ENCODE measurements at places on chromosomes 6 and 20.

GRCh38 chr20:32993496-32994050 is 10.7 kb downstream of the SUN5 start:
- no peak for DNase-seq

DNA sequence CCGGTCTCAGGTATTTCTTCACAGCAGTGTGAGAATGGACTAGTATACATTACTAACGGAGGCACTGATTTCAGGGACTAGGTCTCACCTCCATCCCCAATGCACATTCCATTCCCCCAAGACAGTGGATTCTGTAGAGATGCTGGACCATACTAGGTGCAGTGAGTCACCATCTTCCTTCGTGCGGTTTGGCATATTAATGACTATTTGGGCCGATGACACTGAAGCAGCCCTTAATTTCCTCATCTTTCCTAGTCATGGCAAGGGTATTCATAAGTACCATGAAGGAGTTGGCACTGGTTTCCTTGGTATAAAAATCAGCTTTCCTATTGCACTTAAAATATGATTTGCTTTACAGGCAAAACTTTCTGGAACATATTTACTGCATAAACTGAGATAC is 121.4 kb upstream of the TRAF3IP2 start:
- no peak for DNase-seq

DNA sequence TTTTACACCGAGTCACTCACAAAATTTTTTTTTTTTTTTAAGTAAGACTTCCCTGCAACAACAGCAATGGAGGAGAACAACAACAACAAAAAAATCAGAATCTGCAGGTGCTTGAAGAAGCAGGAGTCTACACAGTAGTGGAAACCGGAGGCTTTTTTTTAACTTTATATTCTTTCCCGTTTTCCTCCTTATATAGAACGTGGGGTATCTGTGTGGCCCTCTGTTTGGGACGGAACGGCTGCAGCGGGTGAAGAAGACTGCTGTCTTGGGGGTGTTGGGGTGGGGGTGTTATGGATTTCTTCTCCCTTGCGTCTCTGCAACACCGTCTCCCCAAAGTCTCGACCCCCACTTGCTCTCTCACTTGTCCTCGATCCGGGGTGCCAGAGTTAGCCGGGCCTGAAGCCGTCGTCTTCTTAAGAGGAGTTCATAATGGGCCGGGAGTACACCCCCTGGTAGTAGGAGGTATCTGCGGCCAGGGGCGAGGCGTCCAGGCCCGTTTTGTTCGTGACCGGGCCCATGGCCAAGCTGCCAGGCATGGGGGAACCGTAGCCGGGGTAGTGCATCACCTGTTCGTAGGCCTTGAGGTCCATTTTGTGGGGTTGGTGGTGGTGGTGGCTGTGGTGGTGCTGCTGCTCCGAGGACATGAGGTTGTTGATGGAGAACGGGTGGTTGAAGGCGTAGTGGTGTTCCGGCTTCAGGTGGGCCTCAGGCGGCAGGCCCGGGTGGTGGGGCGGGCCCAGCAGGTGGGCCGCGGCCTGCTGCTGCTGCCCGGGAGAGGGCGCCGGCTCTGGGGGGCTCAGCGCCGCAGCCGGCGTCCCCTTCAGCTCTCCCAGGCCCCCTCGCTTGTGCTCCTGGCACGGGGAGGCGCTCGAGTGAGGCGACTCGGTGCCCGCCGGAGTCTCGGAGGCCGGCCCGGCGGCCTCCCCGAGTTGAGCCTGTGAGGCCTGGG is 2.7 kb downstream of the FOXA2 start:
- DNase-seq, result no peak

DNA sequence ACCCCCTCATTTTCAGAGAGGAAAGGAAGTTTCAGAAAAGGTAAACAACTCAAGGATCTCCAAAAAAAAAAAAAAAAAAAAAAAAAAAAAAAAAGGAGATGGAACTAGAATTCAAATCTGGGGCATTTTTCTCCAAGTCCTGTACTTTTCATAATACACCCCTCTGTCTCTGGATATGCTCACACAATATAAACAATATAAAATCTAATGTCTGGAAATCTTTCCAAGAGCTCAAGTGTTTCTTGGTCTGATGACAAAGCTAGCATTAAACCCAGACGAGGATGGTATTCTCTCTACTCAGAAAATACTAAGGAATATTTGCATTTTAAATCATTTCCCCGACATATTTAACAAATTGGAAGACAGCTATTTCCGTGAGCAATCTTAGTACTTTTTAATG is 5.8 kb downstream of the GCM1 start:
- DNase-seq, result no peak

GRCh38 chr6:119658917-119659316 is 309.4 kb upstream of the MAN1A1 start:
- no peak for DNase-seq

DNA sequence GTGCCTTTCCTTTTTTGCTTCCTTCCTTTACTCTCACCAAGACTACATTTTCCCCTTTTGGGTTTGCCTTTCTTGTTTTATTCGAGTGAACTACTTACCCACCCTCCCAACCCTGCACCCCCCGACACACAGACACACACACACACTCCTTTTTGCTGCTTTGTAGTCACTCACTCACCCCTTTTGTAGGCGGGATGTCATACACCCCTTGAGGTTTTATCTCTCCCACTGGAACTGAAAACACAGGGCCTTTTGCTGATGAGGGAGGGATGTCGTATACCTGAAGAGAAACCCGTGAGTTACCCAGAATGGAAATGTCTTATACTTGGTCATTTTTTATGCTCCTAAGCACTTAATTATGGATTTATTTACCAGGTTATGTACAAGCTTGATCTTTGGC is 40.3 kb downstream of the NEDD9 start:
- DNase-seq, result no peak

DNA sequence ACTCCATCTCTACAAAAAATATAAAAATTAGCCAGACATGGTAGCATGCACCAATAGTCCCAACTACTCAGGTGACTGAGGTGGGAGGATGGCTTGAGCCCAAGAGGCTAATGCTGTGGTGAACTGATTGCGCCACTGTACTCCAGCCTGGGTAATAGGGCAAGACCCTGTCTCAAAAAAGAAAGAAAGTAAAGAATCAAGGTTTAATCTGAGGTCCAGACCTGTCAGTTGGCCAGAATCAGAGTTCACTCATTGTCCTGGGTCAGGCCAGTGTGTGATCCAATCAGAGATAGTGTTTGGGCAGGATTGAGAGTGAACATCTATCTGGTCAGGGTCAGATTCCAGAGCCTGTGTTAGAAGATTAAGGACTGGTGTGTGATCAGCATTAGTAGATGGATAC is 15.5 kb downstream of the TMEM63B start:
- DNase-seq, result no peak

DNA sequence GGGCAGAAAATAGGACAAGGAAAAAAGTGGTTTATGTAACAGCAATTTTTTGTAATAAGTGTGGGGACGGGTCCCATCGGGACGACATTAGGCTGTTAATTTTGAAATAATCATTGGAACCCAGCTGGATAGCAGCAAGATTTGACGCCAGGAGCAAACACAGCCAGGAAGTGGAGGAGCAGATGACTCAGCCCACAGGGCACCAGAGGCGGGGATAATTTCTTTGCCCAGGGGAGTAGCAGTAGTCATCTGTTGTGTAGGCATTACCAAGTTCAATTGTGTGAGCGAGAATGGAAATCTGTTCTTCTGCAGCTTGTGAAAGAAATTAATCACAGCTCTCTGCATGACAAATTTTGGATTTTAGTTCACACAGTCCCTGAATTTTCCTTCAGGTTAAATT is 22.6 kb upstream of the RIN2 start:
- peak; percentile 77 for DNase-seq

- DNase-seq, result peak; percentile 20
Measured at GRCh38 chr6:41427642-41428335, 92.4 kb downstream of the NCR2 start.

GRCh38 chr6:109059571-109060021 is 35.0 kb downstream of the SESN1 start:
- DNase-seq, result no peak

GRCh38 chr6:34108176-34108575 is 37.7 kb downstream of the GRM4 start:
- DNase-seq, result peak; percentile 54

DNA sequence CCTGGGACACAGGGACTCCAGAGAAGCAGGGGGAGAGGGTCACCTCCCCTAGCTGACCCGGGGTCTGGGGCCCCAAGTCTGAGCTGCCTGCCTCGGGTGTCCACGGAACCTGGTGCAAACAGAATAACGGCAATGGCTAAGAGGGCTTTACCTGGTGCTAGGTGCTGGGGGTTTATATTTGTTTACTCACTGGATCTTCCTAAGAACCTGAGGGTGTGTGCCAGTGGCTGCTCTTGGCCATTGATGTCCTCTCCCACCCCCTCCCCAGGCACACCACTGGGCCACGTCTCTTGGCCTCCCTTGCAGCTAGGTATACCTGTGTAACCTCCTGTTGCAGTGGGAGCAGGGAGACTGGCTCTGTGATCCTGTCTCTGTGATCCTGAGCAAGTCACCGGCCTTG is 157.9 kb upstream of the MLN start:
- DNase-seq, result no peak

GRCh38 chr6:66964216-66964615 is 1257.2 kb upstream of the EYS start:
- no peak for DNase-seq

GRCh38 chr6:107156617-107157016 is 41.3 kb upstream of the BEND3 start:
- no peak for DNase-seq

- no peak for DNase-seq
Measured at GRCh38 chr6:84762220-84763002, 2.0 kb downstream of the TBX18 start.

GRCh38 chr6:34904990-34905613 is 16.0 kb downstream of the ANKS1A start:
- DNase-seq, result no peak

DNA sequence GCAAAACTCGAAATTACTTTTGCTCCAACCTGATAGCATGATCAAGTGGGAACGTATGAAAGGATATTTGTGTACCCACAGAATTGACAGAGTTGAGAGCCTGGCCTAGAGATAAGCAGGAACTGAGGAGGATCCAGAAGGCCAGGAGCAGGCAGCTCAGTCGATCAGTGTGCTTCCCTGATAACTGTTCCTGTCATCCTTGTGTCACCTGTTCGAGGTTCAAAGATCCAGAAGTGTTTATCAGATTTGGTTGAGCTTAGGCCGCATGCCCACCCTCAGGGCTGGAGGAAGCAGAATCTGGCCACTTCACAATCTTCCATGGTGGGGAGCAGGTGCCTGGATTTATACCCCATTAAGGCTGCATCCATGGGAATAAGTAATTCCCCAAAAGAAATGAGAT is 124.8 kb downstream of the QRSL1 start:
- no peak for DNase-seq

- DNase-seq, result no peak
Measured at GRCh38 chr6:15595461-15596173, 67.2 kb downstream of the DTNBP1 start.

DNA sequence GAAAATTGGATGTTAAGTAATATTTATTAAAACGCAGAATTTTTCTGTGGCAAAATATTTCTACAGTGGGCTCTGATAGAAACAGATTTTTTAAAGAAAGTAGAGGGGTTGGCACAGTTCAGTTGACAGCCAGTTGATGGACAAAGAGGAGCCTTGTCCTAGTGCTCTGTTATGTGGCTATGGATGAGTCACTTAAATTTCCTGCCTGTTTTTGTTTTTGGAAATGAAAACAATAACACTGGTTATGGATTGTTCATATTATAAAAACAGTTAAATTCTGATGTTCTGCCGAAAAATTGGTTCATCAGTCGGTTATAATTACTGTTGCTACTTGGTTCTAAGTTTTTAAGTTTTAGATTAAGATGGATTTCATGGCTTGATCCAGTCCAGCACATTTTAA is 42.8 kb downstream of the MYO6 start:
- DNase-seq, result no peak

- no peak for DNase-seq
Measured at GRCh38 chr20:2851086-2851485, 10.5 kb downstream of the VPS16 start.

- no peak for DNase-seq
Measured at GRCh38 chr20:34472246-34472925, 43.8 kb upstream of the DYNLRB1 start.

GRCh38 chr20:21048841-21049273 is 57.3 kb downstream of the LINC00237 start:
- DNase-seq, result peak; percentile 22

DNA sequence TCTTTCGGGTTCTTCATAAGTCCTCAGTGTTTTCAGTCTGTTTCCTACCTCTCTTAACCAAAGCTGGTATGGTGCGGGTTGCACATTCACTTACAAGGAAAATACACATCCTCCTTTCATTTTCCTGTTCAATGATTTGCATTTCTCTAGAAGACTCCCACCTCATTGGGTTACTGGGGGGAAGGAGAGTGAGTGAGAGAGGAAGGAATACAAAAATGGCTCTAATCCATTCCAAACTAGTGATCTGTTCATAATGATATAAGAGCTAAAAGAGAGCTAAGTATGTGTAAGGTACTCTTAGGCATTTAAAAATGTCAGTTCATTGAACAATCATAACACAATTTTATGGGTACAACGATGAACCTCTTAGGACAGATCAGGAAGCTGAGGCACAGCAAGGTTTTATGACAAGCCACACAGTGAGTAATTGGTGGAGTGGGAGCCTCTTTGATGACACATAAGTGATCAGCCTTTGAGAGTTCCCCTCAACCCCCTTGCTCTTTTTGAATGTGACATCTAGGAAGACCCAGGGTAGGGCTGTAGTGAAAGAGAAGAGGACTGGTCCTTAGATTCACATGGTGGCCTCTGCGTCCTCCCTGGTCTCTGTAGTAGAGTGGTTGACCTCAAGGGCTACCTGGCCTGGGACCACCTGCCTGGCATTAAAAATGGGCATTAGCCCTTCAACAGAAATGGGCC is 328.4 kb upstream of the SOX4 start:
- DNase-seq, result no peak

DNA sequence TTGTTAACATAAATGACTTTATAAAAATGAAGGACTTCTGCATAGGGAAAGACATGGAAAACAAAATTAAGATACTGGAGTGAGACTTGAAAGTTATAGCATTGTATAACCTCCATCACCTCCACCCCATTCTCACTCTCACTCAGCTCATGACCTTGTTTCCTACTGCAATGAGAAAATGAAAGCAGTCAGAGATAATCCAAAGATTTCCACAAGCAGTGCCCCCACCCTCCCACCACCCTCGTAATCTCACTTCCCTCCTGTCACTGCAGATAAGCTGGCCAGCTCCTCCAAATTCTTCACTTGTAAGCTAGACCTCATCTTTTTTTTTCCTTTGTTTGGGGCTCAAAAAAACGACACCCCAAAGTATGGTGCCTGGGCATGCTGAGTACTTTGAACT is 52.9 kb upstream of the PROKR2 start:
- DNase-seq, result no peak

GRCh38 chr6:1930356-1930755 is 315.0 kb downstream of the GMDS start:
- DNase-seq, result no peak

DNA sequence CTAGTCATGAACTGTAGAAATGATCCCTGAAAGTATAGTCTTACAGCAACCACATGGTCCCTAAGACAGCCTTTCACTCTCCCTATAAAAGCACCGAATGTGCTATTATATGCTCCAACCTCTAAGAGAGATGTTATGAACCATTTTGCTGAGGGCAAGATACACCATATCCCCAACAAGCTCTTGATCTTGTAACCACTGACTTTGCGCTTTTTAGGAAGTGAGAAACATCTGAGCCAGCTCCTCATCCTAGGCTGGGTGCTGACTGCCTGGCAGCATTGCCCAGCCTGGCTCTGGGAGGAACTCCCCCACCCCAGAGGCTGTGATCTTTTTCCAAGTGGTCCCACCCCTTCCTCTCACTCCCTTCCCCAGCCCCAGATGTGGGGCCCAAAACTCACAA is 3.1 kb upstream of the EMILIN3 start:
- DNase-seq, result no peak

GRCh38 chr20:61290721-61291120 is 38.7 kb downstream of the CDH4 start:
- DNase-seq, result no peak

All from DMS153 (cell line).